ENCODE measurements at places on chromosomes 11 and 22.

DNA sequence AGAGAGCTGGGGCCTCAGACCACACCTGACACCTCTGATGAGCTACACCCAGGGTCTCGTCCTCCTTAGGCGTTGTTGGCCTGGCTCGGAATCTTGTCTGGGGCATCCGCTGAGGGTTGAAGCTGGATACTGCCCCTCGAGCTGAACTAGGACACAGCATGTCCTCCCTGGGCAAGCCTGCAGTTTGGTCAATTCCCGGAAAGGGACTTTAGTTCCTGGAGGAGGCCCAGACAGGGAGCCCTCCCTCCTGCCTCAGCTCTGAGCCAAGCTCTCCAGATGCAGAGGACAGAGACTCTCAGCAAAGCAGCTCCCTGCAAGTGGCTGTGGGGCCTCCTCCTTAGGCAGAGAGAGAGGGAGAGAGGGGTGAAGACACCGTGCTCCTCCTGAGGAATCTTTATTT, 4.9 kb downstream of the APOL3 start:
- no peak for DNase-seq

DNA sequence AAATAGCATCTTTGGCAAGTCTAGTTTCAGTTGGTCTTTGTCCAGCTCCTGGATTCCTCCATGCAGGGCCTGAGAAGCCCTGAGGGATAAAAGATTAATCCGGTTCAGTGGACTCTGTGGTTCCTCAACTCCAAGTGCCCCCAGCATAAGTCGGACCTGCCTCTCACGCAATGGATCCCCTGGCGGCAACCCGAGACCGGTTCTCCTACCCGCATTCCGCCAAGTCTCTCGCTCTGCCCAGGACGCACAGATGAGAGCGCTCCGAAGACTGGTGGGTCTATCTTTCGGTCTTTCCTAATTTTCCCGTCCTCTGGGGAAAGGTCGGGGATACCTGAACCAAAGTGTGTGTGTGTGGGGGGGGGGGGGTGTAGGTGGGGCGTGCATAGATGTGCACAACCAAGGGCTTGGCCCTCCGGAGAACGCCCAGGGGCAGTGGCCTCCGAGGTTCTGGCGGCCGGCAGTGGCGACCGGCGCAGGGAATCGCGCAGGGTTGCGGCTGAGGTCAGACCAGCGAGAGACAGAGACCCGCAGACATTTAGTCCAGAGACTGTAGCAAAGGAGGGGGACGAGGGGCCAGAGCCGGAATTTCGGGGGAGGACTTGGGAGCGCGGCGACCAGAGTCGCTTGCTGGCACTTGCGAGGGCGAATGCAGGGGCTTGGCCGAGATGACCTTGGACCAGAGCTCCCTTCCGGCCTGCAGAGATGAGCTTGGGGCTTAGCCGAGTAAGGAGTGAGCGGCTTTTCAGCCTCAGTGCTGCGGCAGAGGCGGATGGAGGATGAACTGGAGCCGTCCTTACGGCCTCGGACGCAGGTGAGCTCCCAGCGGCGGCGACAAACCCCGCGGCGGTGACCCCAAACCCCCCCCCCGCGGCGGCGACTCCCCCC, 712 bp upstream of the SLC2A11 start:
- DNase-seq: no peak

DNA sequence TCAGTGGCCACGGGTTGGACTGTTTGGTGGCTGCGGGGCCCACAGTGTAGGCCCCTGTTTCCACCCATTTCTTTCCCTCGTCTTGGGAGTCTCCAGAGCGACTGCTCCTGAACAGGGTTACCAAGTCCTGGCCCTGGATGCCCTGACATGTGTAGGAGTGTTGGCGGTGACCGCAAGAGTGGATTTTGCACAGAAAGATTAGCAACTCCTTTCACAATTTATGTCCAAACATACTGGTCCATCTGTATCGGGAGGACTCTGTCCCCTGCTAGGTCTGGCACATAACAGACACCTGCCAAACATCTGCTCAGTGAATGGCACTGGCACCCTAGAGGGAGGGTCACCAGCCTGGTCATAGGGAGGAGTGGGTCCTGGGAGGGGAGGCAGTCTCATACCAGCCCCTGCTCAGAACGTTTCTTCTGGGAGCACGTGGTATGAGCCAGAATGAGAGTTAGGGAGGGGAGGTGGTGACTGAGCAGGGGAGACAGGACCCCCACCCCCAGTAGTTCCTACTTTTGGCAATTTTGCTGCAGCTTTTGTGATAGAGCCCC, 3.4 kb upstream of the APOA1 start:
- DNase-seq: no peak

GRCh38 chr22:20777420-20778177, 3.7 kb downstream of the SERPIND1 start:
- no peak for DNase-seq

GRCh38 chr22:38817196-38817595, 23.3 kb upstream of the DNAL4 start:
- no peak for DNase-seq

DNA sequence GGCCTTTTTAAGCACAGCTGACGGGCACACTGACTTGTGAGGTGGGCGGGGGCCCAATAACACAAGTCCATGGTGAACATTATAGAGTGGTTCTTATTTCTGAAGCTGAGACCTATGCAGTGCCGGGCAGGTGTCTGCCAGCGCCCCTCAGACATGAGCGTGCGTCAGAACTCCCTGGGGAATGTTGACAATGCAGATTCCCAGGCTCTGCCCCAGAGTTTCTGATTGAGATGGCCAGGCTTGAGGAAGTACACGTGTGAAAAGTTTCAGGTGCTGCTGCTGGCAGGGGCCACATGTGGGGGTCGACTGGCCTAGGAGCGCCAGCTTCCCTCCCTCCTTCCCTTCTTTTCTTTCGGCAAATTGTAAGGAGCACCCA, 46.2 kb downstream of the TPCN2 start:
- DNase-seq: no peak

DNA sequence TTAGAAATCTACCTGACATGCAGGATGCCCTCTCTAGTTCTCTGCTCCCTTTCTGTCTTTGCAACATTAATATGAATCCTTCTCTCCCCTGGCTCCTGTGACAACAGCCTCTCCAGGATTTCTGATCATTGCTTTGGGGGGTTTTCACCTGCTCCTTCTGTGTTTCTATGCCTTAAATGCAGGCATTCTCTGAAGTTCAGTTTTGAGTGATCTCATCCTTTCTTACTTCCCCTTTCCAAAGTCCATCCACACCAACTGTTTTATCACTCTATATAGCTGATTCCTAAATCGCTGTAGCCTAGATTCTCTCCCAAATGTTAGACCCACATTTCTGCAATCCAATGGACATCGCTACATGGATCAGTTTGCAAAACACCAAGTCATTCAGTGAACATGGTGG, 330.7 kb upstream of the NCAM1 start:
- no peak for DNase-seq

- DNase-seq: no peak
Measured at GRCh38 chr11:132535830-132536229, 996.5 kb downstream of the OPCML start.

DNA sequence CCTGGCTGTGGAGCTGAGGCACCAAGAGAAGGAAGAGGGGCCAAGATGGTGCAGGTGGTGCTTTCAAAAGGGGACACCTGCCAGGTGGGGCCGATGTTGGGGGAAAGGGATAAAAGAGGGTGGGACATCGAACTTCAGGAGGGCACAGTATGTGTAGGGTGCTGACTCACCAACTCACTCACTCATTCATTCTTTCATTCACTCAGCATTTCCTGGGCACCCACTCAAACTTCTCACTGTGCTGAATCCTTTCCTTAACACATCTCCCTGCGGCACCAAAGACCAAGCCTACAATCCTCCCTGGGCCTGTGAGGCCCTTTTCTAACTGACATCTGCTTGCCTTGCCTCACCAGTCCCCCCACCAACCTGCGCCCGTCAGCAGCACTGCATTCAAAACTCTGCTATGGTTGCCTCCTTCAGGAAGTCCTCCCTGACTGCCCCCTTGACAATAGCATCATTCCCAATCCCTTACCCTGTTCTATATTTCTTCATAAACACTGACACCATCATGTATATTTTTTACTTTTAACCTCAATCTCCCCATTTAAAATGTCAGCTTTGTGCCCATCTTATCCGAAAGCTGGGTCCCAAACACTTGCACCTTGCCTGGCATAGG, 246.6 kb downstream of the MN1 start:
- DNase-seq: no peak

DNA sequence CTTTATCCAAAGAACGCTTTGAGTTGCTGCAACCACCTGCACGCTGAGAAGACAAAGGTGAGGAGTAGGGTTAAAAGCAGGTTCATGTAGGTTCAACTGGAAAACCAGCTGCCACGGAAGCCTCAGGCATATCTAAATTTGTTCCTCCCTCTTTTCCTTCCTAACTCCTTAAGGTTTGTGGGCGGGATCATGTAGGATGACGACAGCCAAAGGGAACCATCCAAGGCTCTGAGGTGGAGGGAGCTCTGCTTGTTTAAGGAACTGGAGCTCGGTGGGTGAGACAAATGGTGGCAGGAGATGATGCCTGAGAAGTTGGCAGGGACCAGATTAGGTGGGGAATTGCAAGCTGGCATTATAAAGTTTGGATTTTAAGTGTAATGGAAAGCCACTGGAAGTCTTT, 60.3 kb downstream of the SPON1 start:
- DNase-seq: no peak

DNA sequence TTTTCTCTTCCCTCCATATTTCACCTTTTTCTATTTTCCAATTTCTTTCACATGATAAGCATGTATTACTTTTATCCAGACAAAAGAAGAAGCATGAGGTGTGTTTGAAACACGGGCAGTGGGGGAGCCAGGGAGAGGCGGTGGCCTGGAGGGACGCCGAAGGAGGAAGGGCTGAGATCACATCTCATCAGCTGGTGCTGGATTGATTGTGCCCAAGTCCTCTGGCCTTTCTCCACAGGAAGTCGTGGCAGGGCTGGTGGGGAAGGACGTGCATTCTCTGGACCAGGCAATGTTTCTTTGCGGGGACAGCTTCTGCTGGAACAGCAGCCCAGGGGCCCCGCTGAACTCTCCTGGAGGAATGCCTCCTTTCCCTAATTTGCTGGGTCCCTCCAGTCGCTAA, 82.9 kb downstream of the MIAT start:
- no peak for DNase-seq

GRCh38 chr11:72425053-72425980, 9.0 kb downstream of the CLPB start:
- DNase-seq: peak; percentile 22

DNA sequence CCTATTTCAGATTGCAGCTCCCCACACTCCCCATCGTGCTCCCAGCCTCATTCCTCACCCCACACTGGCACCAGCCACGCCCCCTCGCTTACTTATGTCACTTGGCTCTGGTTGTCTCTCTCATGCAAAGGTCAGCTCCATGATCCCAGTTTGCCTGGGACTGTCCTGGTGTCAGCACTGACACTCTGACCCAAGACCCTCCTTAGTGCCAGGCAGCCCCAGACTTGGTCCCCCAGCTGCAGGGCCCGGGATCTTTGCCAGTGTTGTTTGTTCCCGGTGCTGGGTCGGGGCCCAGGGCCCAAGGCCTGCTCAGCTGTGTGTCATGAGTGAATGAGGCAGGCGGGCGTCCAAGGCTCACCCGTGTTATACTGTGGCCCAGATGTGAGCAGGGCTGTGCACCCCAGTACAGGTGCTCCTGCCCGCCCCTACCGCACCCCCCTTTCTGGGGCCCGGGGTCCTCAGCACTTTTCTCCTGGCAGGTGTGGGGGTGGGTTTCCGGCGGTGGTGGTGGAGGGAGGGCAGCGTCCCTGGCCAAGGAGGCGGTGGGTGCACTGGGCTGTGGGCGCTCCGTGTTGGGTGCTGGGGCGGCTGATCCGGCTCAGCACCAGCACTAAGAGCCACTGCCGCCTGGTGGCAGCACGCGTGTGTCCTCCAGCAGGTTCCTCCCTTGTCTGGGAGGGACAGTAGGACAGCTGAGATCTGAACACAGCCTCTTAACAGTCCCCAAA, 19.5 kb downstream of the IL17REL start:
- DNase-seq: peak; percentile 56
